Activated CD4-positive, alpha-beta T cell treated with anti-CD3 and anti-CD28 coated beads, Interleukin-2, amount 10 ng/mL, durations not matched to agents 24 days and 14 days (primary cell): ENCODE measurements at places on chromosomes 2 and 18. TPM values are rescaled to one million over a fixed set of nuclear protein-coding genes. Genes with fewer than 3 reads are reported as not detected.

GRCh38 chr2:238160206-238161129, 1.7 kb downstream of the ERFE start:
- H3K27me3 ChIP-seq, result peaks cover 36% of the 10 kb centered on the region
- DNase-seq, result no peak
- peaks cover 4% of the 10 kb centered on the region for H3K4me1 ChIP-seq
- H3K36me3 ChIP-seq, result no peaks in the 10 kb centered on the region
- no peak overlapping the region for H3K27ac ChIP-seq

GRCh38 chr2:177234267-177234666, 21.7 kb downstream of the HNRNPA3 start:
- H3K27ac ChIP-seq, result peak overlapping the region; percentile 60
- DNase-seq, result no peak
- H3K36me3 ChIP-seq, result peaks cover 58% of the 10 kb centered on the region

- no peak overlapping the region for H3K27ac ChIP-seq
- no peak for DNase-seq
- no peak overlapping the region for H3K4me3 ChIP-seq
- no peaks in the 10 kb centered on the region for H3K27me3 ChIP-seq
- H3K4me1 ChIP-seq, result no peaks in the 10 kb centered on the region
These were observed 98.3 kb downstream of the KLHL14 start for GRCh38 chr18:32674491-32674890.

GRCh38 chr18:58015065-58015780, 28.8 kb upstream of the NEDD4L start:
- H3K27ac ChIP-seq, result no peak overlapping the region
- no peaks in the 10 kb centered on the region for H3K4me1 ChIP-seq
- peaks cover 11% of the 10 kb centered on the region for H3K27me3 ChIP-seq
- DNase-seq, result no peak

Gene CAPN14
- 0.07 and 0.12 TPM in 2 replicates for total RNA-seq
